ENCODE measurements at places on chromosomes 7 and 10. TPM values are rescaled to one million over a fixed set of nuclear protein-coding genes. Genes with fewer than 3 reads are reported as not detected.

Gene PRPS1L1
- not detected for total RNA-seq

Gene CFTR
- not detected for total RNA-seq

Gene TRUB1
- total RNA-seq, result 22.1 TPM

DNA sequence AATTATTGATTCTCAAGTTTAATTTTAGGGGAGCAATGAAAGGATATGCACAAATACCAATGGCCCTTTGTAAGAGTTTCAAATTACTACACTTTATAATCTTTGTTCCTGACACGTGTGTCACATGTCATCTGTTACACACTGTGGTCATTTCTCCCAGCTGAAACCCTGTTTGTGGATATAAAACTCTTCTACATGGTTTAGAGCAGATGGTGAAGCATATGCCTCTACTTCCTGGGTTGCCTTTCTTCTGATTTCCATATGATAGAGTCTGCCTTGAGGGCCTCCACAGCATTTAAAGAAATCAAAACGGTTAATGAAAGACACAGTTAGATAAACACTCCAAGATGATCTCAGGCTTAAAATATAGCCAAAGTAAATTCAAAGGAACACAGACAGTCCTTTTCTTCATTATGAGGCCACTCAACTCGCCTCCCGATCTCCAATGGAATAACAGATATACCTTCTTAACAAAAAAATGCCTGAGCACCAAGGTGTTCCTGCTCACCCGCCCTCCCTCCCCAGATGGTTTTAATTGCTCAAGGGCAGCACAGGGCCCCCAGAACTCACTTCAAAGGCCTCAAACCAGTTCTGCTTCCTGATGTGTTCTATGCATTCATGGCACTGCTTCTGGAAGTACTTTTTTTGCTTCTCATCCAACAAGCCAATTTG lies 75.0 kb downstream of the CPVL start:
- H3K4me1 ChIP-seq, result no peaks in the 10 kb centered on the region
- no peaks in the 10 kb centered on the region for H3K36me3 ChIP-seq
- H3K27me3 ChIP-seq, result no peaks in the 10 kb centered on the region

GRCh38 chr10:84337199-84337598 lies 8.8 kb downstream of the CCSER2 start:
- no peak overlapping the region for H3K27ac ChIP-seq
- no peaks in the 10 kb centered on the region for H3K27me3 ChIP-seq
- no peak overlapping the region for H3K4me3 ChIP-seq
- DNase-seq, result no peak

GRCh38 chr7:6422926-6423632 lies 24.7 kb downstream of the DAGLB start:
- peaks cover 32% of the 10 kb centered on the region for H3K36me3 ChIP-seq
- no peak overlapping the region for H3K27ac ChIP-seq
- no peak overlapping the region for H3K4me3 ChIP-seq
- no peaks in the 10 kb centered on the region for H3K27me3 ChIP-seq

GRCh38 chr7:18357691-18358090 lies 137.9 kb upstream of the HDAC9 start:
- DNase-seq, result no peak
- H3K27me3 ChIP-seq, result no peaks in the 10 kb centered on the region
- no peaks in the 10 kb centered on the region for H3K4me1 ChIP-seq
- no peaks in the 10 kb centered on the region for H3K36me3 ChIP-seq

GRCh38 chr10:43082746-43083145 lies 5.9 kb downstream of the RET start:
- H3K27ac ChIP-seq, result no peak overlapping the region
- no peaks in the 10 kb centered on the region for H3K36me3 ChIP-seq
- no peaks in the 10 kb centered on the region for H3K27me3 ChIP-seq

Measured in thyroid gland (tissue), 4 donors.